ENCODE measurements at places on chromosomes 1 and 21.

DNA sequence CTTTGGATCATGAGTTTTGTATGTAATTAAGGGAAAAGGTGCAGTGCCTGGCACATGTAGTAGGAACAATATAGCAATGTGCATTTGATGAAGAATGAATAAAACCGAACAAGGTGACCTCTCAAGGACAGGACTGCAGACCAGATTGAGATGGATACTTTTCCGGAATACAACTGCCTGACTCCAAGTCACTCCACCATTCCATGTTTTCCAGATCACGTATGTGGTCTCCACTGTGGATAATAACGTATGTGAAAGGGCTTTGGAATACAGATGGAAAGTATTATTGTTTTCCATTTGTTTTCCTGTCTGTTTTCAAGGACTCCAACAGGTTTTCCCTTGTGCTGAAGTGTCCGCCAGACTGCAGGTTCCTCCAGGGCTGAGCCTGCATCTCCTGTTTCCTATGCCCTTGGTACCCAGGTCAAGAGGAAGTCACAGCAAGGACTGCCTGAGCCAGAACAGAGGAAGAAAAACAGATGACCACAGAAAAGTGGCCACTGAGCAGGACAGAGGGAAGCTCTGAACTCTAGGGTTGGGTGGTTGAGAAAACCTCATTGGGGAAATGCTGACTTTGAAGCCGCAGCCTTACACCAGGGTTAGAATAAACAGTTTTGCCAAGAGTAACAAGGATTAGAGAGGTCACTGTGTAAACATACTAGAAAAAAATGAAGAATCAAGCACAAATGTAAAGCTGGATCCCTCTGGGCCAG, 4.0 kb downstream of the CFAP45 start:
- DNase-seq: no peak

DNA sequence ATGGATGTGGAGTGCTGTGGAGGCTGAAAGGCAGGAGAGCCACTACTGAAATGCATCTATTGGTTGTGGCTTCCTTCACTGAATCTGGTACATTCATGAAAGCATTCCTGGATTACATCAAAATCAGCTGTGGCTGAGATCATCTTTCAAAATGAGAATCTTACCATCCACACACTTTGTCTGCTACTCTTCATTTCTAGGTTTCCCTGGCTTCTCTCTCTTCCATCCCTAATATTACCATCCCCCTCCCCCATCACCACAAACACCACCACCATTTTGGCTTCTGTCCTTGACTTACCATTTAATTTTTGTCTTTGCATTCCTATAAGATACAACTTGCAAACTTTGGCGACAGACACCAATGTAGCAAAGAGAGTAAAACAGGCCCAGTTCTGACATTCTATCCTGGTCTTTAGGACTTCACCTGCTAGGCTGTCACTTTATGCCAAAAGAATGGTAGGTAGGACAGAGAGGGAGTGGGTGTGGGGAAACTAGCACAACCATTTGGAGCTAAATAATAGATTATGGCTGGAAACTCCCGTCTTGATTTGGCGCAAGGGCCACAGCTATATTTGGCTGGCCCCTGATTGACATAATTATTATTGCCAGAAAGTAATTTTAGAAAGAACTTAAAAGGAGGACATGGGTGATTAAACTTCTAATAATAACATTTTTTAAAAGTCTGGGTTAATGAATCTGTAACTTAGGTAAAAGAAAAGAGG, 15.1 kb upstream of the DUSP10 start:
- no peak for DNase-seq

- no peak for DNase-seq
Measured at GRCh38 chr1:168518813-168519212, 25.0 kb downstream of the XCL2 start.

DNA sequence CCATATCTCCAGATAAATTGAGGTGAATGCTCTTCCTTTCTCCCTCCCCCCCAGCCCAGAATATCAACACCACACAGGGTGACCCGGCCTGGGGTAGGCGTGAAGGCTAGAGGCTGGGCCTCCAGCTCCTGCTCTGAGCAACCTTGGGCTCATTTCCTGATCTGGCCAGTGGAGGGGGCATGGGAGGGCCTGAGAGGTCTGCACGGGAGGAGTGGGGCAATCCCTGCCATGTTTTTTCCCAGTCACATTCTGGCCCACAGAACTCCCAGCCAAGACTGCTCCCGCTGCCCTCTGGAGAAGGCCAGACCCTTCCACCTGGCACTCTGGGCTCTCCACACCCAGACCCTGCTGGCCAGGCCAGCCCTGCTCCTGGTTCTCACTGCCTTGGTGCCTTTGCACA, 3.9 kb downstream of the CLDN19 start:
- no peak for DNase-seq

DNA sequence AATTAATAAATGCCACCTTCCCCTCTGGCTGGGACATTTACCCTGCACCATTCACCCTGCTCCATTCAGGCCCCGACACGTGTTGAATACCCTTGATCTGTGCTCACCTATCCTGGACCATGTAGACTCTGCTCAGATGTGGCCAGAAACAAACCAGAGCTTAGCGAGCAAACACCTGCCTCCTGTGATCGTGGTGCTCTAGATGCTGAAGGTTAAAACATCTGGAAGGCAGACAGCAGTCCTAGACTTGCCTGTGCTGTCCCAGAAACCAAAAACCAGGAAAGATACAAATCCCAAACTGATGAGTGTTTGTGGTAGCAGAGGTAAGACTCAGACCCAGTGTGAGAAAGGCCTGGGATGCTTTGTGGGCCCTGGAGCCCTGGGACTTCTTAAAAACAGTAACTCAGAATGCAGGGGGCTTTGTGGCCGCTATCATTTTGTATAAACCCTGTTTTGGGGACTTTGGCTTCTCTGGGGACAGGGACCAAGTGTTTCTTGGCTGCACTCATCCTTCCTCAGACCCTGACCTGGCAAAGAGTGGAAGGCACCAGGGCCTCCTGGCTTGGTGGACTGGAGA, 99.6 kb downstream of the DMRTB1 start:
- no peak for DNase-seq

DNA sequence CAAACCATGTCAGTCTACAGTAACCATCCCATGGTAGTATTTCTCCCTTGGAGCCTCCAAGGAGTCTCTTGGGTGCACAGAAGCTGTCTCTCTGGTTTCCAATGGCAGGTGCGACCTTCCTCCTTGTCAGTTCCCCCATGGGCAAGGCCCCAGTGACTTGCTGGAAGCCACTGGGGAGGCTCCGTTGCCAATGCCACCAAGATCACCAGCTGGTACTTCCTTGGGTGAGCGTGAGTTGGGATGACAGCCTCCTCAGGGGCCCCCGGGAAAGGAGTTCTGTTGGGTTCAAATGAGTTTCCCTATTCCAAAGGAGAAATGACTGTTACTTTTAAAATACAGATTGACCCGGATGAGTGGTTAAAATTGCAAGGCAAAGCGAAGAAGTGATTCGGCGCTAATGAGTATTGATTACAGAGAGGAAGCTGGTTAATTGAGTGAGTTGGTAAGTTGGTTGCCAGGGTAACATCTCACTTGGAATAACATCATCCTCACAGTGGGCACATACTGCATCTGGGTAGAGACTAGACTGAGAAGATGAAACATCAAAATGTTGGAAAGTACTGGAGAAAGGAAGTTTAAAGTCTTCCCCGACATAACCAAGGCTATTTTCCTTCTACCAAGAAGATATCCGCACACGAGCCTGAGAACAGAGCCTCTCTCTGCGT, 53.0 kb upstream of the LAPTM5 start:
- DNase-seq: no peak

- DNase-seq: no peak
Measured at GRCh38 chr1:157597959-157598667, at the start of gene FCRL4. TSS of gene FCRL4 (minus strand) at chr1:157598085. CDS start at chr1:157597944, 141 bp downstream.

- no peak for DNase-seq
Measured at GRCh38 chr1:10495952-10496351, 21.2 kb downstream of the PEX14 start.

GRCh38 chr21:30990514-30991262, 47.6 kb downstream of the KRTAP19-8 start:
- DNase-seq: no peak

DNA sequence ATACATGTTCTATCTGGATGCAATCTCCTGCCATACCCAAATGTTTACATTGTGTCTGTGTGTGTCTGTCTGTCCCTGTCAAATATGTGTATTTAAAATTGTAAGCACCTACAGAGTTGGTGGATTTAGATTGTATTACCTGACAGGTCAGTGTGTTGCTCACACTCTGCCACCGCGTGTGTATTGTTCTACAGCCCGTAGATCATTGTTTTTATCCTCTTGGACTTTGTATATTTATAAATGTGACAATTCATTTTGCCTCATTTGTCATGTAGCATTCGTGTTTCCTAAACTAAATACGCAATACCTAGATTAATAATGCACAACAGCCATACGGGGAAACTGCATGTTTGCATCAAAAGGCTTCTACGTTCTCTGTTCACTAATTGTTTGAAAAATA, 634 bp downstream of the ALG14 start:
- no peak for DNase-seq

DNA sequence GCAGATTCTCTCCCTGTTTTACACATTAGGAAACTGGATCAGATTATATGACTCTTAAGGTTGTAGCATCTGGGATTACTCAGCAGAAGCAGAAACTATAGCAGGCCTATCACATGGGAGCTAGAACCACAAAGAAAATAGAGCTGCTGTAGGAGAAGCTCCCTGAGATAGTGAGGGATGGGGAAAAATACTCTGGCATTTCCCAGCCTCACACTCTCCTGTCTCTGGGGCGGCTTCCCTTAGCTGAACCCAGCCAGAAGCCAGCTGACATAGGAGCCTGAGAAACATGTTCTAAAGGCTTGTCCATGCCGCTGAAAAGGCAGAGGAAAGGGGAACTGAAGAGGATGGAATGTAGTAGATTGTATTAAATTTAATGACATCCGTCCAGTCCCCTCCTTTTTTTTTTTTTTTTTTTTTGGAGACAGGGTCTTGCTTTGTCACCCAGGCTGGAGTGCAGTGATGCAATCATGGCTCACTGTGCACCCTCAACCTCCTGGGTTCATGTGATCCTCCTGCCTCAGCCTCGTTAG, 76.8 kb upstream of the DNAJC6 start:
- DNase-seq: no peak

DNA sequence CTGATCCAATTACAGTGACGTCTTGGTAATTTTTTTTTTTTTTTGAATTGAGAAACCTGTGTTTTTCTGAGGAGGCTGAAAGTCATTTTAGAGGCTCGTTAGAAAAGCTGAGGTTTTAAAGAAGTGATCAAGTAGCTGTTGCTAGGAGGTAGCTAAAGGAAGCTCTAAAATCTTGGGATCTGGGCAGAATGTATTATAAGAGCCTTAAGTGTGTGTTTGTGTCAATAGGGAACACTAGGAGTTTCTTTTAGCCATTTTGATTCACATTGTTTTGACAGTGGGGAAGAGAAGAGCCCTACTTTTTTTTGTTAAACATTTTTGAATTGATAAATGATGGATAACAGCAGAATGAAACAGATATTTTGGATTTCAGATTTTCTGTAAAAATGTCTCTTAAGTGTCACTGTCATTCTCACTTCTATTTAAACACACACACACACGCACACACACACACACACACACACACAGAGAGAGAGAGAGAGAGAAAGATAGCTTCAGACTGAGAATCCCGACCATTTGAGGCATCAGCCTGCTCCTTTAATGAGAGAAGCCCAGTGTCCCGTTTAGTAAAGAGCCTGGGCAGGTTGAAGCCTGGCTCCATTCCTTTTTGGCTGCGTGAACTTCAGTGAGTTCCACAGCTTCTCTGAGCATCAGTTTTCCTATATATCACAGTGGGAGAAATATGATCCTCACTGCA, 79.1 kb upstream of the GPR88 start:
- DNase-seq: no peak

- DNase-seq: no peak
Measured at GRCh38 chr1:40794974-40795715, 11.6 kb downstream of the KCNQ4 start.

DNA sequence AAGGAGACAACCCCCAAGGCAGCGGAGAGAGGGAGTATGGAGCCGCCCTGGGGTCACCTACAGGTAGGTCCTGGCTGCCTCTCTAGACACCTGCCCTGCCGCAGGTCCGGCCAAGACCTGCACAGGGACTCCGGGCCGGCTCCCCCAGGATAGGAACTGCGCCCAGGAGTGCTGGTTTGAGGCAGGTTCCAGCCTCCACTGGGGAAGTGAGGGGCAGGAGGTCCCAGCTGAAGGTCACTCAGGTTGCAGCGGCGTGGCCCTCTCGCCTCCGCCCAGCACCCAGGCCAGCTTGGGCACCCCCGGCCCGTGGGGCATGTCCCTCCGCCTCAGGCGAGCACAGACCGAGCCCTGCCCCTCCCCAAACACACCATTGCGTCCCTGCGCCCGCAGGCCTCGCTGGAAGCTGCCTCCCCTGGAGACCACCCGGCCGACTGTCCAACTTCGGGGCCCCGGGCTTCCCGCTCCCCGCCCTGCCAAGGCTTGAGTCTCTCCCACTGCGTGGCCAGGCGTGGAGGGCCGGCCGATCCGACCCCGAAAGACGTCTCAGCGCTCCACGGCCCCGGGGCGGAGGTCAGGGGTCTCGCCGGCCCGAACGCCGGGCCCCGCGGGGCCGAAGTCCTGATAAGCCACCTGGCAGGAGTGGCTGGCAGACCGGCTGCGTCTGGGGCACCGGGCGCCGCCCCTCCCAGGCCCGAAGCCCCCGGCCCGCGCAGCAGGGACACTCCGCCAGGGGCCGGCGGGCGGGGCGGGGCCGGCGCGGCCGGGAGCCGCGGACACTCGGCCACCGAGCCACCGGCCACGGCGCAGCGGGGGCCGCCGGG, 1.4 kb upstream of the SKI start:
- no peak for DNase-seq

GRCh38 chr1:50978144-50978851, 8.3 kb downstream of the CDKN2C start:
- peak; percentile 82 for DNase-seq

- DNase-seq: no peak
Measured at GRCh38 chr1:209397371-209397770, 186.1 kb upstream of the CAMK1G start.

DNA sequence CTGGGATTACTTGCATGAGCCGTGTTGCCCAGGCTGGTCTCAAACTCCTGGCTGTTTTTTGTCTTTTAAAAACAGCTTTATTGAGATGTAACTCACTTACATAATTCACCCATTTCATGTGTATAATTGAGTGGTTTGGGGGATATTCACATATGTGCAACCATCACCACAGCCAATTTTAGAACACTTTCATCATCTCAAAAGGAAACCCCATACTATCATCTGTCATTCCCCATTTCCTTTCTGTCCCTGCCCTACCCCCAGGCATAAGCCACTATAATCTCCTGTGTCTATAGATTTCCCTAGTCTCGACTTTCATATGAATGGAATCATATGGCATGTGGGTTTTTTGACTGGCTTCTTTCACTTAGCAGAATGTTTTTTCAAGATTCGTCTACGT, 43.3 kb downstream of the GPR137B start:
- DNase-seq: no peak

DNA sequence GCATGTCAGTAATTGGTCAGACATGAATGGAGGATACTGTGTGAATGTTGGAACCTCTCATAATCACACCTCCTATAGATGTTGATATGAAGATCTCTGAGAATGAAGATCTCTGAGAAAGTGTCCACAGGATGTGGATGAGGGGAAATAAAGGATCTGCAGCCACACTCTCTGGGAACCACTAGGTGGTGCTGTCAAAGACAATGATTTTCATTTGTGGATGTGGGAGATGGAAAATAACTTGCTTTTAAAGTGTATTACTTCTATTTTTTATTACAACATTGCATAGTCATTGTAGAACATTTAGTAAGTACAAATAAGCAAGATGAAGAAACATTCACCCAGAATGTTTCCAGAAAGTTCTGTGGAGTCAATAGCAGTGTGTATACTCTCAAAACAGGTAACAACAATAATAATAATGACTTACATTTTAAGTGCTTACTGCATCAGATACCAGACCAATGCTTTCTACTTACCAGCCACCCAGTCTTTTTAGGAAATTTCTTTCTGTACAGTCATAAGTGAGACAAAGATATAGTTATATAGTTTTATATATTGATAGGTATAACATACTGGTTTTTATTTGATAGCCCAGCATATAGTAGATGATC, 128.2 kb downstream of the ATG4C start:
- no peak for DNase-seq

Data from NCI-H345 (cell line).